ENCODE measurements at places on chromosomes 16 and 17. TPM values are rescaled to one million over a fixed set of nuclear protein-coding genes. Genes with fewer than 3 reads are reported as not detected.

Gene C17orf67
- 1.6 TPM for total RNA-seq

Gene CA5A
- total RNA-seq, result not detected

Gene CDC42EP4
- 20.8 TPM for total RNA-seq

Gene HOXB8
- total RNA-seq, result 14.9 TPM

Gene TEKT5
- not detected for total RNA-seq

Gene C17orf50
- total RNA-seq, result not detected

Gene ADGRG3
- total RNA-seq, result 0.09 TPM

Gene PRSS27
- total RNA-seq, result 0.20 TPM

Gene PYY
- total RNA-seq, result not detected

Gene PRKCB
- 214 TPM for total RNA-seq

Gene TBX2
- total RNA-seq, result 0.13 TPM
